ENCODE measurements at places on chromosomes 6 and 20.
A peak's percentile ranks its signal among the peaks of the same experiment; 100 is the strongest.

DNA sequence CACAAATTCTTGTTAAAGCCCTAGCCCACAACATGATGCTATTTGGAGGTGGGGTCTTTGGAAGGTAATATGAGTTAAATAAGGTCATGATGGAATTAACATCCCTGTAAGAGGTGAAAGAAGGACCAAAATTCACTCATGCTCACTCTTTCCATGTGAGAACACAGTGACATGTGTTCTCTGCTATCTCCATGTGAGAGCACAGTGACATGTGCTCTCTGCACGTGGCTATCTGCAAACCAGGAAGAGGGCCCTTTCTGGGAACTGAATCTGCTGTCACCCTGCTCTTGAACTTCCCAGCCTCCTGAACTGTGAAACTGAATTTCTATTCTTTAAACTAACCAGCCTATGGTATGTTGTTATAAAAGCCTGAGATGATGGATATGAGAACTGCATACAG is 1159.4 kb upstream of the ADGRB3 start:
- DNase-seq = no peak

- no peak for DNase-seq
Observed at GRCh38 chr6:1496836-1497760, 107.7 kb downstream of the FOXF2 start.

DNA sequence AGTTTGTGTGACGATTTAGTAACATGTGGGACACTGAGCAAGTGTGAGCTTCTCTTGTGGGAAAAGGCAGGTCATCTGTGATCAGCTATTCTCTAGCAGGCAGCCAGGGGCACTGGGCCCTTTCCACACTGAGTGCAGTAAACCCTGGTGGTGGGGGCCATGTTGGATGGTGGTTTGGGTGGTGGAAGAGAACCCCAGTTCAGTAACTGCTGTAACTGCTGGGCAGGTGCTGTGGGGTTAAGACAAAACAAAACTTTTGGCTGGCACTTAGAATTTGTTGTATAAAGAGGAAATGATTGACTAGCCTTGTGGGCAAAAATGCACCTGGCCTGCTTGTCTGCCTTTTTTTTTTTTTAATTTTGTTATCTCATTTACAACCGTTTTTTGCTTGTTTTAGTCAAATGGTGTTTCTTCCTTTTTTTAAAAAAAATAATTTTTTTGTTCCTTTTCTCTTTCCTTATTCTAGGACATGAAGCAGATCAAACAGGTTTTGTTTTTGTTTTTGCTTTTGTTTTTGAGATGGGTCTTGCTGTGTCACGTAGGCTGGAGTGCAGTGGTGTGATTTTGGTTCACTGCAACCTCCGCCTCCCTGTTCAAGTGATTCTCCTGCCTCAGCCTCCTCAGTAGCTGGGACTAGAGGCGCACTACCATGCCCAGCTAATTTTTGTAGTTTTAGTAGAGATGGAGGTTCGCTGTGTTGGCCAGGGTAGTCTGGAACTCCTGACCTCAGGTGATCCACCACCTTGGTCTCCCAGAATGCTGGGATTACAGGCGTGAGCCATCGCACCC is 59.8 kb downstream of the IGF2R start:
- DNase-seq = no peak

DNA sequence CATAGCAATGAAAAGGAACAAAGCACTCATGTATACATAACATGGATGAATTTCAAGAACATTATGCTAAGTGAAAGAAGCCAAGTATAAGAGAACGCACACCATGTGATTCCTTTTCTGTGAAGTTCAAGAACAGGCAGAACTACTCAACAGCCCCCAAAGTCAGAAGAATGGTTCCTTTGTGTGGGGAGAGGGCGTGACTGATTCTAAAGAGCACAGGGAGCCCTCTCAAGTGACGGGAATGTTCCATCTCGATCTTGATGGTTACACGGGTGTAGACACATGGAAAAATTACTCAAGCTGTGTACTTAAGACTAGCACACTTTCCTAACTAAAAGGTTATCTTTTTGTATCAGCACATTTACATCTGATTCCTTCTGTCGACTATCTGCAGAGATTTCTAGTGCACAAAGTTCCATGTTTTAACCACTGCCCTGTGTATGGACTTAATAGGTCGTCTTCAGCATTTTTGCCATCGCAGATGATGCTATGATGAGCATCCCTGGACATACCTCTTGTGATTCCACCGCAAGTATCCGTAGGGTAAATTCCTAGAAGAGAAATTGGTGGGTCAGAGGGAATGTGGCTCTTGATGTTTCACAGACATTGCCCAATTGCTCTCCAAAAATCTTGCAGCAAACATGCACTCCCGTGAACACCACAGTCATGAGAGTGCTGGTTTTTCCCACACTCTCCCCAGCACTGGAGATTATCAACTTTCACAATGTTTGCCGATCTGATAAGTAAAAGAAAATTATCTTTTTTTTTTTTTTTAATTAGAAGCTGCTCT is 279.3 kb downstream of the BMP7 start:
- peak; percentile 48 for DNase-seq

- DNase-seq = no peak
Observed at GRCh38 chr6:133787122-133787521, 101.8 kb upstream of the TCF21 start.

DNA sequence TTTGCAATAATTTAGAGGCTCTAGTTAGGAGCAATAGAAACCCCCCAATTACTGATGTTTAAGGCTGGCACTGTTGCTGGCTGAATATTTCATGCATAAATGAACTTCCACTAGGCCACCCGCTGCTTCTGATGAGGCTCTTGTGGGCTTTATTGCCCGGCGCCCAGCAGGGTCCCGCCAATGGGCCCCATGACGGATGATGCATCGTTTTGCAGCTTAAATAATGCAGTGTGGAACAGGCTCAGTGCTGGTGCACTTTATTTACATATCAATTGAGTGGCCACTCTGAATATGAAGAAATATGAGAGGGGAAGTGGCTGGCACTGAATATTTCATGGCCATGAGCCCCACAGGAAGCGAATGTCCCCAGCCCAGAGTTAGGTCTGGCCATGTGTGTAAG is 155.3 kb upstream of the MAFB start:
- DNase-seq = no peak

- no peak for DNase-seq
Observed at GRCh38 chr6:123888771-123889513, 85.3 kb downstream of the NKAIN2 start.

DNA sequence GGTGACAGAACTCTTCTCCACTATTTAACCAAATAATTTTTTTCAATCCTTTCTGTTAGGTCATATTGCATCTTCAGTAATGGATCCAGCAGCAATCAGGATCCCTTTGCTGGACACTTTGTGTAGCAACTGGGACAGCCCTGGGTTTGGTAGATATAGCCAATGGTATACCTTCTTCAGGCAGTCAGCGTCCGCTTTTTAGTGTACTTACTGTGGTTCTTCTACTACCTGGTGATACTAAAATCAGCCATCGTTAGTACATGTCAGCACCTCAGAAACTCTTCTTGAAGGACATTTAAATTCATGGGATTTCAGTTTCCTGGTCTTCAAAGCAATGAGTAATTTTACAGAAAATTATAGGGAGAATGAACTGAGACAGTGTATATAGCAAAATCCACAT is 93.5 kb downstream of the ADGRG6 start:
- DNase-seq = no peak

GRCh38 chr6:56480654-56481337 is 161.9 kb downstream of the DST start:
- no peak for DNase-seq

- DNase-seq = no peak
Observed at GRCh38 chr20:36998652-36999051, 47.1 kb upstream of the SAMHD1 start.

GRCh38 chr20:25282796-25283195 is 34.9 kb downstream of the PYGB start:
- no peak for DNase-seq

DNA sequence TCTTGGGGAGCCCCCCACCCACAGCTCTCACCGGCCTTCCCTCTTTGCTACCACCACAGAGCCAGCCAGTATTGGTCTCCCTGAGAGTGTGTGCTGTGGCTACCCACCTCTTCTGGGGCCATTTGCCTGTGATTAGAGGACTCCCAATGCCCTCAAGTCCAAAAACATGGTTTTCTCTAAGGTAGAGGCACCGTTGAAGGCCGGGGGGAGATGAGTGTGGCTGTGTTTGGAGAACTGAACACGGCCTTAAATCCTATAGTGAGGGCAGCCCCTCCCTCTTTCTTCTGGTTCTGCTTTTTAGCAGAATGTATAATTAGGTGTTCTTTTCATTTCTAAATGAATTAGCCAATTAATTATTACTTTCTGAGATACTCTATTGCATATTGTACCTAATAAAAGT is 2.5 kb downstream of the CCR6 start:
- DNase-seq = no peak

- peak; percentile 52 for DNase-seq
Observed at GRCh38 chr6:12595161-12595811, 121.3 kb upstream of the PHACTR1 start.

DNA sequence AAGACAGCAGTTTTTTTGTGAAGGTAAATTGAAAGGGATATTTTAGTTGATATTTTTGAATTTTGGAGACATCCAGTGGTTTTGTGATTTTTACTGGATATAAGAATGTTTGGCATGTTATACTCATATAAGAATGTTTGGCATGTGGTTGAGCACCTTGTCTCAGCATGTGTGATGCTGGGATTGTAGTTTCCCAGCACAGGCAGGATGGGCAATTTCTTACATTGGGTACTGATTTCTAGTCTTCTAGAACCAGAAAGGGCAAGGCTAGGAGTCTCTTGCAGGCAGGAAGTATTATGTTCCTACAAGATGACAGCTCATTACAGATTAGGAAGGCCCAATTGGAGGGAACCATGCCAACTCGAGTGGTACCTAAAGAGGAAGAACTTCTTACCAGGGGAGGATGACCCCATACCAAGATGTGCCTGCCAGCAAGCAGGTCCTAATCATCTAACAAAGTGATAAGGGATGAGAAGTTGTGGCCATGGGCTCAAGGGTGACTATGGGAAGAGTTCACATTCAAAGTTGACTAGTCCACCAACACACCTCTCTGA is 377.8 kb downstream of the UTRN start:
- no peak for DNase-seq

DNA sequence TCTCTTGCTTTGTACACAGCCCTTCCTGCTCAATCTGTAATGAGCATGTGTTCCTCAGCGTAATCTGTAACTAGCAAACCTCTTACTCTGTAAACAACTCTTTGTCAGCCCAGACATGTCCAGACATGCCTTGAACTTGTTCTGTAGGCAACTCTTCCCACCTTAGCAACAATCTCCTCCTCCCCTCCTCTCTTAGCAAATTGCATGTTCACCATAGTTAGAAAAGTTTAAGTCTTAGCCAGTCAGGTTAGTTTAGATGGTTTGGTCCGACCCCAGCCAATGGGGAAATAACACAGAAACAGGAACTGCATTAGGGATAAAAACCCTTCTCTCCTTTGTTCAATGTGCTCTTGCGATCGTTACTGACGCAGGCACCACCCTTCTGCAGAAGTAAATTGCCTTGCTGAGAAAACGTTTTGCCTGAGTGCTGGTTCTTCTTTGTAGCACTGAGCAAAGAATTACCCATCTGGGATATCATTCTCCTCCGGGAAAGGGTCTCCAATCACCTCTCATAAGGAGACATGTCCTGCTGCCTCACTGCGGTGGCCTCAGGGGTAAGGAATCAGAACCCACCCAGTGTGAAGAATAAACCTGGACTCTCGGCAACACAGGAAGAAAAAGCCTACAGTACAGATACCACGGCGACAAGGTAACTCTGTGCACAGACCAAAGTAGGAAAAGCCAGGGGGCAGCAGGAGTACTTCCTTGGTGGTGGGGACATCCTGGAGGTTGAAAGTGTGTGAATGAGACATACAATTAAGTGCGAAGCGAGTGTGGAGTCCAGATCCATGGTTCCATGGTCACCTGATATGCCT is 26.2 kb downstream of the PLN start:
- DNase-seq = no peak

DNA sequence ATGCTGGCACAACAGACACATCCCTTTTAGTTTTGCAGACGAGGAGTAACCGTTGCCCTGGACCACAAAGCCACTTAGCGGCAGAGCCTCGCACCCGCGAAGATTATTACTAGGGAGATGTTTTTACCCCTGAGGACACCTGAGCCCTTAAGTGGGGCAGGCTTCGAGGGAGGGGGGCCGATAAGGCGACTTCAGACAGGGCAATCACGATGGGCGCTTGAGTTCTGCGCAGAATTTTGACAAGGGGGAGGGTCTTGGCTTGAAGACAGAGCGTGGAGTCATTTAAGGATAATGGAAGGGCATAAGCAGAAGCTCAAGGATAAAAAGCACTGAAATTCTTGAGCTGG is 650 bp upstream of the TTK start:
- peak; percentile 74 for DNase-seq

DNA sequence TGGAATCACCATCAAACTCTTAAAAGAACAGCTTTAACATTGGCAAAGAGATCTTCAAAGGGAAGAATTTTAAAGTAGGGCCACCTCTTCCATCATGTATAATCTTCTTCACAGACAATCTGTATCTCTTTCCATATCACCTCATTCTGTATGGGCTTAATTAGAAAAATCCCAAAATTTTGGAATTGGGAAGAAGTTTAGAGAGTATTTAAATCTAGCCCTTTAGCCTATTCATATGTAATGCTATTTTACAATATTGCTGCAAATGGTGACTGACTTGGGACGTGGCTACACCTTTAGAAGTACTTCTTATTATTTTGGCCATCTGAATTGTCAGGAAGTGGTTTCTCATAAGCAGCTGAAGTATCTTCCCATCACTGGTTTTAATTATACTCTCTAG is 474.3 kb downstream of the RFPL4B start:
- DNase-seq = no peak
